Esophagus squamous epithelium (tissue), 5 donors: ENCODE measurements at places on chromosomes 5 and 9.

- no peak for DNase-seq
These were observed 99.7 kb upstream of the MAN2A1 start for GRCh38 chr5:109589986-109590385.

DNA sequence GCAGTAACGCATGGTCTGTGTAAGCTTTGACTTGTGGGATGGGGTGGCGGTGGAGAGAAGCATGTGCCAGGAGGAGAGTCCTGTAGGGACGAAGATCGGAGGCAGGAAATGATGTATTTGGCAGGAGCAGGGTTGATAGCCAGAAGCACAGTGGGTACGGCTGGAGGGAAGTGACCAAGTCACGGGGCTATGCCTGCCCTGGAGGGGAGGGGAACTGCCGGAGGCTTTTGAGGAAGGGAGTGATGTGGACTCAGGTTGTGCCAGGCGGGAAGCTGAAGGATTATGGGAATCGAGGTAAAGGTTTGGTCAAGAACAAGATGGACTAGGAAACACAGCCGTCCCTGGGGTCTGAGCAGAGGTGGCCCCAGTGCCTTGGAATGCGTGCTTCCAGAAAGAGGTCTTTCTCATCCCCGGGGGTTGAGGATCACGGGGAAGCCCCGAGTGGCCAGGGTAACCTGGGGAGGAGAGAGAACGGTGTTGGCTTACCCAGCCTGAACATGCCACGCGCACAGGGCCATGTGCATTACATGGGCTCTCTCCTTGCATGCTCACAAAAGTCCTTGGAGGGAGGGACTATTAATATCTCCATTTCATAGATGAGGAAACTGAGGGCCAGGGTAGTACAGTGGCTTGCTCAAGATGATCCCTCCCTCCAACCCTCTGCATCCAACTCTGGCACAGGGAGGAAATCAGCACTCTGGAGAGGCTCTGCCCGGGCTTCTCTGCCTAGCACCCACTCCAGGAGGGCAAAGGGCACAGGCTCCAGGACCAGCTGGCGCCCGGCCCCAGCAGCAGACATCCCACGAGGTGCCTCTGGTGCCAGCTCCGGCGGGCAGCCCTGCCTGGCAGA is 253.8 kb downstream of the PBX3 start:
- DNase-seq, result no peak

- DNase-seq, result no peak
These were observed 205.2 kb downstream of the AGTPBP1 start for GRCh38 chr9:85536514-85536913.

GRCh38 chr5:169301986-169302385 is 1.0 kb upstream of the SLIT3 start:
- no peak for DNase-seq

GRCh38 chr5:172010278-172010677 is 3.8 kb upstream of the FBXW11 start:
- DNase-seq, result no peak

DNA sequence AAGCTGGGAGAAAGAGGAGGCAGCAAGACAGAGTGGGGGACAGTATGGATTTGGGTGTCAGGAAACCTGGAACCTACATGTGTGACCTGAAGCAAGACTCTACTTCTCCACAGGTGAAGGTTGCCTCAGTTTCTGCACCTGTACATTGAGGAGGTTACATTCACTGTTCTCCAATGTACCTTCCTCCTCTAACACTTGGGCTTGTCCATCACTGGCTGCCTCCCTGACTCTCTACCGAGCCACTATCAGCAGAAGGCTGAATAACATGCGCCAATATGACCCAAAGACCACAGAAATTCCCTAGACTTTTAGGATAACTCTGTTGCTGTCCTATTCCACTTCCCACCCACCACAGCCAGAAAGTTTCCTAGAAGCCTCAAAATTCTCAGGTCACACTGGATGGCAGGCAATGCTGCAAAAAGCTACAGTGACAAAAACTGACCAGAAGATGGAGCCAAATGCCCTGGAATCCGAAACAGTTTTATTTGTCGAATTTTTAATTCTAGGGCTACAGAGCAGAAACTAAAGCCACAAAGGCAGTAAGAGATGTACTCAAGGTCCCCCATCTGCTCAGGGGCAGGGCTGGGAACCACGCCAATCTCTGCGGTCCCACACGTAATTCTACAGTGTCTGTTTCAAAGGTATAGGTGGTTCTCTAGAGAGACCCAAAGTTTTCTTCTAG is 64.4 kb downstream of the FAM114A2 start:
- no peak for DNase-seq

- DNase-seq, result no peak
These were observed 1.9 kb downstream of the DIPK1B start for GRCh38 chr9:136714096-136714892.

GRCh38 chr5:108772626-108773025 is 24.9 kb downstream of the FER start:
- DNase-seq, result no peak

DNA sequence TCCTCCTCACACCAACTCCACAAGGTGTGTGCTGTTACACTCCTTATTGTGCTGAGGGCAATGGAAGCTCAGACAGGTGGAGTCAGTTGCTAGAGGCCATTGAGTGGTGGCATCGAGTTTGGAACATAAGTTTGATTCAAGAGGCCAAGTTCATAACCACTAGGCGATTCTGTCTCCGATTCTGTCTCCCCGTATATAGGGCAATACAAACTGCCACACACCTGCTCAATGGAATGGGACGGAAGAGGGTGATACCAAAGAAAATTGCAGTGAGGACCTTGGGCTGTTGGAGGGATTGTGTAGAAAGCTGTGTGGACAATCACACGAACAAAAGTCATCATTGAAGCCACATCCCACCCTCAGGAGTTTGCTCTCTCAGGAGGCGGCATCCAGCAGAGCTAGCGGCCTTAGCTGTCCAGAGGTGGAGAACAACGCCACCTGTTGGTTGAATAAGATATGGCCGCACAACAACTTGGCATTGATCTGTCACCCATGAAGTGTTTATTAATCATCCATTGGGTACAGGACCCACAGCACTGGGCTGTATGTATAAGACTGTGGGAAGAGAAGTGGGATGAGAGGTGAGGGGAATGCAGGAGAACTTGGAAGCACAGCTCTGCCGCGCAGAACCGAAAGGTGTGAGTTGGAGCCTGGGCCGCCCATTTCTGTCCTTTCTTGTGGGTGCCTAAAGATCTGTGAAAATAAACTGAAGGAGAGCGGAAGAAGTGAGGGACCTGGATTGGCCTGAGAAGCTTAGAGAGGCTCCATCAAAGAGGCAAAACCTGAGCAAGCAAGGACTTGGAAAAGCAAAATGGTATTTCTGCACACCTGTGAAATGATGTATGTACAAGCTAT is 16.1 kb upstream of the NEUROG1 start:
- DNase-seq, result no peak

DNA sequence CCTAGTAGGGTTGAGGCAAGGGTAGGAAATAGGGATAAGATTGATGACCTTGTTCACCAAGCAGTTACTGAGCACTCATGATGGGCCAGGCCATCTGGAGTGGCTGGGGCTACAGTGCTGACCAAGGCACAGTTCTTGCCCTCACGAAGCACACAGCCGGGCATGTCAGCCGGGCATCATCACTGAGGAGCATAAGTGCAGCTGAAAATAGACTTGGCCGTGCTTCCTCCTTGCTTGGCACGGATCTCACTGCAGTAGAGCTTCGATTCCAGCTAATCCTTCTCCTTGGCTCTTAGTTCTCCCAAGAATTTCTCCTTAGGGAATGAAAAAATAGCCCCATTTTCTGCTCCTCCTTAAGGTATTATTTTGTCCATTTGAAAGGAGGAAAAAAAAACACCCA is 116.6 kb downstream of the NMUR2 start:
- DNase-seq, result no peak

DNA sequence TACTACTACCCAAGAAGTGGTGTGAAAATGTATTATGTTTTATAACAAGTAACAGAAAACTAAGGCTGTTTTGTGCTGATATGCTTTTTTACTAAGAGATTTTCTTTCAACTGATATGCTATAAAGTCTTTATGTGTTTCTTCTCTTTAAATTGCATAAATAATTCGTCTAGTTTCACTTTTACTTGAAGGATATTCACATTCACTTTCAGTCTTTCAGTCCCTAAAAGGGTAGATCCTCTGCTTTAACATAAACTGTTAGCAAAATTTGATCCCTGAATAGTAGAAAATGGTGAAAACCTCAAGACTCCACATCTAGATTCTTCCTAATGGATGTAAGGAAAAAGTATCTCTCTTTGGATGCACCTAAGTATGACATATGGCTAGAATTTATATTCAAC is 69.0 kb upstream of the FST start:
- DNase-seq, result no peak

GRCh38 chr9:114261026-114261425 is 61.9 kb upstream of the ORM1 start:
- DNase-seq, result no peak

- DNase-seq, result no peak
These were observed 80.6 kb downstream of the HINT1 start for GRCh38 chr5:131084436-131084835.
